ENCODE measurements at places on chromosomes 2 and 18.

- no peak for ATAC-seq
Observed at GRCh38 chr2:162072181-162072702, 1.8 kb downstream of the DPP4 start.

- no peak for ATAC-seq
Observed at GRCh38 chr2:24517247-24517646, 26.2 kb downstream of the NCOA1 start.

DNA sequence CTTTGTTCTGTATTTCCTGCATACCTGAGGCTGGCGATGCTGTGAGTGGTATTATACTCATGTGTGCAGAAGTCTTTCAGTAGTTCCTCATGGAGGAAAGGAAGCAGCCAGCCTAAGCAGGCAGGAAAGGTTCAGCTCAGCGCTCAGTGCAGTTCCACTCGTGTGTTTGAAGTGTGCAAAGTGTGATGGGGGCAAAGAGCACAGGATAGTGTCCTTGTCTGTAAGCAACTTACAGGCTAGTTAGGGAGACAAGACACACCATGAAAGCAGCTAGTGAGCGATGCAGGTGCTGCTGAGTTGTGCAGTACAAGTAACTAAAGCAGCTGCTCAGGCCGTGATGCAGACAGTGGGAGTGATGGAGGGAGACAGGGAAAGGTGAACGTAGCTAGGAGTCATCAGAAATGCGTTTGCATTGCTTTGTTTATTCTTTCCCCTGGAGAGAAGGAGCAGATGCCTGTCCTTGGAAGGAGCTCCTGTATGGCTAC lies 146.2 kb downstream of the LDLRAD4 start:
- no peak for ATAC-seq

DNA sequence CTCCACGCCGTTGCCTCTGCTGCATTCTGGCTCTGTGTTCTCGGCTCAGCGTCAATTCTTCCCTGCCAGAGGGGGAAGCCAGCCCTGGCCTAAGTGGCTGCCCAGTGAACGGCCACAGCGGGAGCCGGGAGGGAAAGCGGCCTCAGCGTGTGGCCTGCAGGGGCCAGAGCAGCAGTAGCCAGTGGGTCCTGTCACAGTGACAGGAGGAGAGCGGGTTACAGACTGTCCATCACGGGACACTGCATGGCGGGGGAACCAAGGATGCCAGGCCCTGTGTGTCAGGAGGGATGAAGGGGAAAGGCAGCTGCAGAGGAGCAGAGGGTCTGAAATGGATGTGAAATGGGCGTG lies 39.7 kb downstream of the PDIA6 start:
- ATAC-seq: no peak

DNA sequence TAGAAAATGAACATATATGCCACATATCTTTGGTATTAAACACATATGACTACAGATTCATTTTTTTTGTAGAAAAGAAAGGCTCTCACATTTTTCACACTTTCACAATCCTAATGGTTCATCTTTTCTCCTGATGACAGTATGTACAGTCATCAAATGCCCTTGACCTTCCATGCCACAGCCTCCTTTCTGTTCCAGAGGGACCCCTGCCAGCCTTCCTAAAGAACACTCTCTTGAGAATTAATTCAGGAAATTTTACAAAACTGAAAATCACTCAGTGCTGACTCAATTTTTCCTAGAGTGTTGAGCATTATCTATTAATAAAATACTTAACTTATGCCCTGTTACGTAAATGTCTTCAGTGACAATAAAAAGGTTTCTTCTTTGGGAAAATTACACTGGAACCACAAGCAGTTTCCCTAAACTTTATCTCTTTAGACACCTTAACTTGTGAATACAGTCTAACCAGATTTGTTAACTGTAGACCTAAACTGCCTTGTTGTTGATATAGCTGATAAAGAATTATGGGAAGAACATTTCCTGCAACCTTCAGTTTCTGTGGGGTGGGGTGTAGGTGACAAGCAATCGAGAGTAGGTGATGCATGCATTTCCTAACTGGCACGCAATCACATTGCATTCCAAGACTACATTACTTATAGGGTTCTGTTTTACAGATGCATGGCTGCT lies 15.3 kb upstream of the ACOXL start:
- no peak for ATAC-seq

DNA sequence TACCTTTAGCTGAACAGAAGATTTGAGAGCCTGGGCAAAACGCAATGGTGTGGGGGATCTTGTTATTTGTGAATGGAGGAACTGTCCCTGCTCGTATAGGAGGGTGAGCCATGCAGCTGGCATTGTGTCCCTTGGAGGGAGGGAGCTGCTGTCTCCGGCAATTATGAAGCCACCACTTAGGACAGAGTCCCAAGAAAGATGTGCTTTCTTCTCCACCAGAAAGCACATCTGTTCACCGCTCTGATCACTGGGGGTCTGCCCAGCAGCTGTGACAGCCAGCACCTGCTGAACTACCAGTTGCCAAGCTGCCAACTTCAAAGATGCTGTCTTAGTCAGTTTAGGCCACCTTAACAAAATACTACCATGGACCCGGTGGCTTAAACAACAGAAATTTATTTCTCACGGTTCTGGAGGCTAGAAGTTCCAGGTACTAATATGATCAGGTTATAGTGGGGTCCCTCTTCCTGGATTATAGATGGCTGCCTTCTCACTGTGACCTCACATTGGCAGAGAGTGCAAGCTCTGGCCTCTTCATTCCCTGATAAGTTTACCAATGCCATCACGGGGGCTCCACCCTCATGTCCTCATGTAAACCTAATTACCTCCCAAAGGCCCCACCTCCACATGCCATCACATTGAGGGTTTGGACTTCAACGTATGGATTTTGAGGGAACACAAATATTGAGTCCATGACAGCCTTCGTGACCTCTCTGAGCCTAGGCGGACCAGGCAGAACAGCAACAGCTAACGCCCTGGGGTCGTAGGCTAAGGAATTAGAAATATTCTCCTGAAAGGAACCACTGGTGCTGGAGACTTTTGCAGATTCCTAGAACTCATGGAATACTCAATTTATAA lies 148.3 kb downstream of the RHBDD1 start:
- no peak for ATAC-seq

- peak; percentile 72 for ATAC-seq
Observed at GRCh38 chr2:46984642-46985476, 69.3 kb upstream of the MCFD2 start.

Data from esophagus mucosa (tissue), 1 donor.